ENCODE measurements at places on chromosomes 16 and 17. TPM values are rescaled to one million over a fixed set of nuclear protein-coding genes. Genes with fewer than 3 reads are reported as not detected.

The KRT28 gene
- total RNA-seq, result not detected

The ASPSCR1 gene
- total RNA-seq, result 21.7 TPM

The SLC16A6 gene
- 2.0 TPM for total RNA-seq

The CES1 gene
- total RNA-seq, result not detected

The LGALS9B gene
- total RNA-seq, result not detected

The TNFRSF17 gene
- total RNA-seq, result not detected

The GLTPD2 gene
- total RNA-seq, result not detected

The CCP110 gene
- 17.4 TPM for total RNA-seq

The KRTAP3-2 gene
- not detected for total RNA-seq

The PLEKHM1 gene
- 31.4 TPM for total RNA-seq

The WSB1 gene
- total RNA-seq, result 391 TPM

The HYDIN gene
- total RNA-seq, result not detected

The GSG1L gene
- under 0.01 TPM for total RNA-seq

The UMOD gene
- not detected for total RNA-seq

The TMC7 gene
- total RNA-seq, result 8.8 TPM

The ABCC6 gene
- total RNA-seq, result under 0.01 TPM

The KLHL10 gene
- not detected for total RNA-seq

The LRRC37A gene
- total RNA-seq, result 1.3 TPM

The RPA1 gene
- total RNA-seq, result 25.2 TPM

The SLC12A3 gene
- not detected for total RNA-seq

The AGRP gene
- not detected for total RNA-seq

The CES2 gene
- 28.5 TPM for total RNA-seq

The DRC3 gene
- total RNA-seq, result 2.0 TPM

The LPCAT2 gene
- 46.7 TPM for total RNA-seq

The SLC52A1 gene
- total RNA-seq, result 0.33 TPM

The STX1B gene
- total RNA-seq, result 0.33 TPM

The RAB37 gene
- 0.67 TPM for total RNA-seq

The KRTAP17-1 gene
- not detected for total RNA-seq

The RAB26 gene
- 0.65 TPM for total RNA-seq

The PRAC1 gene
- not detected for total RNA-seq

The HOXB5 gene
- total RNA-seq, result 0.33 TPM

The PDE6G gene
- total RNA-seq, result 1.3 TPM

The CD300H gene
- total RNA-seq, result not detected

The KRT12 gene
- total RNA-seq, result not detected
